ENCODE measurements at places on chromosomes 2 and 18.
A peak's percentile ranks its signal among the peaks of the same experiment; 100 is the strongest.

- no peak for DNase-seq
Observed at GRCh38 chr2:129710670-129711495, 268.6 kb upstream of the RAB6C start.

- no peak for DNase-seq
Observed at GRCh38 chr18:28189400-28190239, 12.7 kb upstream of the CDH2 start.

DNA sequence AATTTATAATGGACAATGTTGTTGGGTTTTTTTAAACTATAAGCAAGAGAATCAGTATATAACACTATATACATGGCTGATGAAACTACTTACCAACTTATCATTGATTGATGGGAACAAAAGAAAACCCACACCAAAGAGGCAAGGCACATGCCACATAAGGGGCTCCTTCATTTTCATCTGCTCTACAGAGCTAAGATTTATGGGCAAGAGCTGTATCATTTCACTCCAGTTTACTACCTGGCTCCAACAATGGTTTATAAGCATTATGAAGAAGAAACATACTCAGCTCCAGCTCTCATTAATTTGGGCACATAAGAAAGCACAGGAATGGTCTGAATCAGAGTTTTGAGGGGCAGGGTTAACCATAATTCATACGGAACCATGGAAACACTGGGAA is 283.3 kb downstream of the AGPS start:
- peak; percentile 25 for DNase-seq

DNA sequence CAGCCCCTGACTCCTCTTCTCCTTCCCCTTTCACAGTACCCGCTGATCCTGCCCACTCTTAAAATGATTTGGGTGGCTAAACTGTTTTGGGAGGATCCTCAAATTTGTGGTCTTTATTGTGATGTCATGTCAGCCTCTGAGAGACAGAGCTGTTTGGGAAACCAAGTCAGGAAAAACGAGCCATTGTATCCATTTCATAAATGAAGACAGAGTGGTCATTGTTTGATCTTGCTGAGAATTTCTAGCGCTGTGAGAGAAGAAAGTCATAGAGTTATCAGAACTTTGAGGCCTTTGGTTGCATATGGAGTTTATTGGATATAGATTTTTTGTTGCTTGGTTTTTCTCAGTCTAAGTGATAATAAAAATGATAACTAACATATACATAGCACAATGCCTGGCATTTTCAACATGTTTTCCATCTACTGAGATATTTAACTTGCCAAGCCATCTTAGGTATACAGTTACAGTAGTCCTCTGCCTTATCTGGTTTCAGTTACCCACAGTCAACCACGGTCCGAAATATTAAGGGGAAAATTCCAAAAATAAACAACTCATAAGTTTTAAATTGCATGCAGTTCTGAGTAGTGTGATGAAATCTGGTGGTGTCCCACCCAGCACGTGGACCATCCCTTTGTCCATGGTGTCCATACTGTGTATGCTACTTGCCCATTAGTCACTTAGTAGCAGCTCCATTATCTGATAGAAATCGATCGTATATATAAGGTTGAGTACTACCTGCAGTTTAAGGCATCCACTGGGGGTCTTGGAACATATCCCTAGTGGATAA is 105.0 kb upstream of the RASGRP3 start:
- DNase-seq = no peak

DNA sequence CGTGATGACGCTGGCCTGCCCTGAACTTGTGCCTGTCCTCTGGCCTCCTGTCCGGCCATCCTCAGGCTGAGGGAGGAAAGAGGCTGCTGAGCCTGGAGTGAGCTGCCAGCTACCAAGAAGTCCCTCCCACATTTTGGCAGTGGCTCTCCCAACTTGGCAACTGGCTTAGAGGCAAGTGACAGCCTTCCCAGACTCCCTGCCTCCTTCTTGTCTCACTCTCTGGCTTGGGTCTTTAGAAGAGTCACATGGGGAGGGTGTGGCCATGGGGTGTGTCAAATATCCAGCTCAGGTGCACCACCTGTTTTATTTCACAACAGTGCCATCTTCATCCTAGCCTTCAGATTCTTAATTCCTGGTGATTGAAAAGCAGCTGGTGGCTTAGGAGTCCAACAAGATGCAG is 222.9 kb downstream of the PRKCE start:
- no peak for DNase-seq

DNA sequence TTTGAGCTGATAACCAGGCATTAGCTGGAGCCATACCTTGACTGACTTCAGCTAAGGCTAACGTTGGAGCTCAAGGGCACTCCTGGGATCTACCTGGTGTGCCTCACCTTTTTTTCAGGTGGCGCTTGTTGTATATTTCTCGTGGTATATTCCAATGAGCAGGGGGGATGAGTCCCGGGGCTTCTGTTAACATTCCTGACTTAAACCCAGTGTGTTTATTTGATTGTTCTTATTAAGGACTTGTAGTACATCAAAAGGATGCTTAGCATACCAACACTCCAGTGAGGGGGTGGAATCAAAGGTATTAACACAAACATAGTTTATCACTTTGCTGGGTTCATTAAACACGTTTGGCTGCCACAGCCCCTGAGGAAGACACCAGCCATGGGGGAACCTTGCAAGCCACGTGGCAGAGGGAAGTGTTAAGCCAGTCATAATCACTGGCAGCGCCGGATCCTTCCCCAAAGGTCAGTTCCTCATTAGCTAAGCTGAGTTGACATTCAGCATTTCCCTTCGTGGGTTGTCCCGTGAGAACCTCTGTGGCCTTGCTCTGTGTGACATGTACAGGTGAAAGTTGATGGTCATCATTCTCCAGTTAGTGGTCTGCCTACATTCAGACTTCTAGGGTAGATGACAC is 119.5 kb upstream of the MCFD2 start:
- DNase-seq = no peak
